ENCODE measurements at places on chromosomes 13 and 19.
A peak's percentile ranks its signal among the peaks of the same experiment; 100 is the strongest.

GRCh38 chr19:4097501-4097900 is 26.4 kb downstream of the MAP2K2 start:
- DNase-seq = no peak

DNA sequence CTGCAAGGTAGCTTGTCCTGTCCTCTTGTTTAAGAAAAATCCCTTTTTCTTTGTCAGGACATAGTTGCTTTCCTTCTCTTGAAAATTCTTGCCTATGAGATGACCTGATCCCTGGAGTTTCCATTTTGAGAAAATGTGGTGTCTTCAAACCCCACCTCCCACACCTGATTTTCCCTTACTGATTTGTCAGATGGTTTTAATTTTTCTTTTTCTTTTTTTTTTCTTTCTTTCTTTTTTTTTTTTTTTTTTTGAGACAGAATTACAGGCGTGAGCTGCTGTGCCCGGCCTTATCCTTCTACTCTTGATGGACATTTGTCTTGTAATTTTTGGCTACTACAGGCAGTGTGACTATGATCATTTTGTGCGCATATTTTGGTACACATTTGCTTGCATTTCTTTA is 1.2 kb downstream of the ZNF345 start:
- DNase-seq = no peak

GRCh38 chr19:35641515-35642151 is at the start of gene ETV2:
Gene ETV2 (plus strand): TSS chr19:35641745. CDS start chr19:35642461, 716 bp downstream.
- DNase-seq = no peak

GRCh38 chr19:8080832-8081231 is 28.3 kb downstream of the CCL25 start:
- DNase-seq = no peak

GRCh38 chr13:85864963-85865530 is 65.8 kb upstream of the SLITRK6 start:
- peak; percentile 7 for DNase-seq

GRCh38 chr13:32272021-32272683 is 43.0 kb downstream of the ZAR1L start:
- no peak for DNase-seq

DNA sequence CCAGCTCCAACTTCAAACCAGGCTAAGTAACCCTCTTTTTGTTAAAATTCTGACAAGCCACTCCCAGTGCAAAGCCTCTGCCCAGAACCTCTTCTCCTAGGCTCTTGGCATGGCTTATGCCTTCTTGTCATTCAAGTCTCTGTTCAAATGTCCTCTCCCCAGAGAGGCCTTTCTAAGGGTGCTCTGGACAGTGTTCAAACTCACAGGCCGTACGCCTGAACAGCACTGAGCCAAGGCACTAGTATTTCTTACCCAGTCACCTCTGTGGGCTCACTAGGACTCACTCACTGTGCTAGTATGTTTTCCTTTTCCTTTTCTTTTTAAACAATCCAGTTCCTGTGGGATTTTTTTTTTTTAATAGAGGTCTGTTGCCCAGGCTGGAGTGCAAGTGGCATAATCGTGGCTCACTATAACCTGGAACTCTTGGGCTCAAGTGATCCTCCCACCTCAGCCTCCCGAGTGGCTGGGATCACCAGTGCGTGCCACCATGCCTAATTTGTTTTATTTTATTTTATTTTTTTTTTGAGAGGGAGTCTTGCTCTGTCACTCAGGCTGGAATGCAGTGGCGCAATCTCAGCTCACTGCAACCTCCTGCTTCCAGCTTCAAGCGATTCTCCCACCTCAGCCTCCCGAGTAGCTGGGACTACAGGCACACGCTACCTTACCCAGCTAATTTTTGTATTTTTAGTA is 2.3 kb upstream of the ASF1B start:
- no peak for DNase-seq

DNA sequence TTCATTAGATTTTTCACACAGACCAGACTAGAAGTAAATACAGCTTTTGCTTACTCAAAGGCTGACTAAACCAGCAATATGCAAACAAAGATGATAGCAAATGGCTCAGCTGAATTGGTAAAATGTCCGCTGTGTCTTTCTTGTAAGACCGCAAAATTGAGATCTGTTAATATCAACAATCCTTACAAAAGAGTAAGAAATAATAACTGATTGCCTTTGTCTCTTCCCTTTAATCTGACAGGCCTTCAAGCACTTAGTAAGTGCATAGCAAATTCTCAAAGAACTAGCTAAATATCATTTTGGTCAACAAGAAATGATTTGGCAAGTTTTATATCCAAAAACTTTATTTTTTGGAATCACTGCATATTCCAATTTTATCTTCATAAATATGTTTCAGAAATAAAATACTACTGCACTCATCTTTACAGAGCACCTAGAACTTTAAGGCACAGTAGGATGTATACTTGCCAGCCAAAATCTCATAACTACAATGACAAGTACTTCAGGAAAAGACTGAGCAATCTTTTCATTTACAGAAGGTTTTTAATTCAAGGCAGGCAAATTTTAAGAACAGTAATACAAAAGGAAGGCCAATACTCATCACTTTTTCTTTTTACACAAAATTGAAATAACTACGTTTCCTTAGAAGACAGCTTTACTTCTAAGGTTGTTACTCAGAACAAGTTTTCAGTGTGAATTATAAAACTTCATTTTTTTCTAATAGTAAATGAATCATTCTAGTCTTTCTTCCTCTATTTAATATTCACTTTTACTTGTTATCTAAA is 1.1 kb downstream of the ELF1 start:
- DNase-seq = no peak

GRCh38 chr13:33256148-33256840 is 29.3 kb downstream of the STARD13 start:
- DNase-seq = no peak

- DNase-seq = no peak
Observed at GRCh38 chr13:51308781-51309180, 30.7 kb upstream of the SERPINE3 start.

GRCh38 chr13:70353096-70353495 is 244.8 kb upstream of the KLHL1 start:
- no peak for DNase-seq

GRCh38 chr19:15463861-15464371 is 428 bp downstream of the RASAL3 start:
- peak; percentile 74 for DNase-seq

GRCh38 chr19:16446724-16447368 is 24.9 kb downstream of the EPS15L1 start:
- no peak for DNase-seq

- DNase-seq = no peak
Observed at GRCh38 chr13:22095794-22096193, 424.9 kb downstream of the FGF9 start.

DNA sequence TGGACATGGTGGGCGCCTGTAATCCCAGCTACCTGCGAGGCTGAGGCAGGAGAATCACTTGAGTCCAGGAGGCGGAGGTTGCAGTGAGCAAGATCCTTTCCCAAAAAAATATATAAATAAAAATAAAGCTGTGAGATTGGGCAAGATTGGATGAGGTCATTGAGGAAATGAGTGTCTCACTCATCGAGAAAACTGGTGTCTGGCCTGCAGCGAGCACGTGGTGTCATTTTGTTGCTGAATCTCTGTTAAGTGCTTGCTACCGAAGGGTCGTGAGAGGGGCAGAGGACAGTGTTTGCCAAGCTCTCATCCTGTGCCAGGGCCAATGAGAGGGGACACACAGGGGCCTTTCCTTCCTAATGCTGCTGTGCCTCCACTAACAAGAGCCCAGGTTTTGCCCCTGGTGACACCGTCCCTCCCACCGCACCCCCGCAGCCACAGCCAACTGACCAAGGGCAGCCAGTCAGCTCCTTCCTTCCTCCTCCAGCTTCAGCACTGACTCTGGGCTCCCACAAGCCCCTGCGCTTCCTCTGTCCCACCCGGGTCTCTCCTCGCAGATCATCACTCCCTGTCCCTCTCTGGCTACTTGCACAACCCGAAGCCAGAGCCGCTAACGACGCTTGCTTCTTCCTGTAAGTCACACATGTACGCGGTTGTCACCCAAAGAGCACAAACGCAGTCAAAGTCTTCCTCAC is 3.2 kb downstream of the POLD1 start:
- no peak for DNase-seq

Measured in RPMI8226 (cell line).